ENCODE measurements at places on chromosomes 11 and 22.

DNA sequence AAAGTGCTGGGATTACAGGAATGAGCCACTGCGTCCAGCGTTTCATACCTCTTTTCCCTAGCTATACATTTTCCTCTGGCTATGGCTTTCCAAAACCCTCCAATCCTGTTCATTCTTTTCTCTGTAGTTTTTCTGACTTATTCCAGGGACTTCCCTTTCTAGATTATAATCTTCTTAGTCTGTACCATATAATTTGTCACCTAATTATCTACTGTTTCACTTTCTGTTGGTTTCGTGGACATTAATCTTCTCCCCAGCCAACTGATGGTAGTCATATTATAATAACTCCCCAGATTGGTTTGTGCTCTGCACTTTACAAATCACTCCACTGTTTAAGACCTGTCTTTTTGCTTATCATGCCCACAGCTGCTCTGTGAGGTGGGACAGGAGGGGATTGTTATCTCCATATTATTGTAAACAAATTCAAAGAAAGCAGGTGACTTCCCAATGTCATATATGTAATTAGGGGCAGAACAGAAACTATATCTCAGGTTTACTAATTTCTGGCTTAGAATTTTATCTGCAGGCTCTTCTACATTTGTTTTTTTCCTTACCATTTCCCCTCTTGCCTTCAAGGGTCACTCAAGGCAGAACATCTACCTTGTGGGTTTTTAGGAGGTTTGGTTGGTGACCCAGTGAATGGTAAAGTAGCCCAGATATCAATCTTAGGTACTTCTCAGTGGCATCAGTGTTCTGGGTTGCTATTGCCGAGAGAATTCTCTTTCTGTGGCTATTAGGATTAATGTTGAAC is 23.9 kb downstream of the STIM1 start:
- DNase-seq = no peak

- no peak for DNase-seq
Measured at GRCh38 chr22:47382164-47382890, 619.9 kb downstream of the TBC1D22A start.

GRCh38 chr11:2558397-2558796 is 113.6 kb downstream of the KCNQ1 start:
- DNase-seq = no peak

DNA sequence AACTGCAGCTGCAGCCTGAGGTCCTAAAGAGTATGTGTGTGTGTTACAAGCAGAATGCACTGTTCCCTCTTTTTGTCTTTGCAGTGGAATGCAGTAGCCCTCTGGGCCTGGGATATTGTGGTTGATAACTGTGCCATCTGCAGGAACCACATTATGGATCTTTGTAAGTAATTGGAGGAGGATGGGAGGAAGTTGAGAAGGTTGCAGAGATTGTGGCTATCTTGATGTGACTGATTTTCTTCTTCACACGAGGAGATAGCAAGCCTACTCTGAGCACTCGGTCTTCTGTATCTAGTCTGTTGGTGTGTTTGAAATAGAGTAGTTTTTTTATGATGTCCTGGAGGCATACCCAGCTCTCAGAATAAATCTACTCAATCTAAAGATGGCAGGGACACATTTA is 2.3 kb downstream of the RBX1 start:
- DNase-seq = no peak

DNA sequence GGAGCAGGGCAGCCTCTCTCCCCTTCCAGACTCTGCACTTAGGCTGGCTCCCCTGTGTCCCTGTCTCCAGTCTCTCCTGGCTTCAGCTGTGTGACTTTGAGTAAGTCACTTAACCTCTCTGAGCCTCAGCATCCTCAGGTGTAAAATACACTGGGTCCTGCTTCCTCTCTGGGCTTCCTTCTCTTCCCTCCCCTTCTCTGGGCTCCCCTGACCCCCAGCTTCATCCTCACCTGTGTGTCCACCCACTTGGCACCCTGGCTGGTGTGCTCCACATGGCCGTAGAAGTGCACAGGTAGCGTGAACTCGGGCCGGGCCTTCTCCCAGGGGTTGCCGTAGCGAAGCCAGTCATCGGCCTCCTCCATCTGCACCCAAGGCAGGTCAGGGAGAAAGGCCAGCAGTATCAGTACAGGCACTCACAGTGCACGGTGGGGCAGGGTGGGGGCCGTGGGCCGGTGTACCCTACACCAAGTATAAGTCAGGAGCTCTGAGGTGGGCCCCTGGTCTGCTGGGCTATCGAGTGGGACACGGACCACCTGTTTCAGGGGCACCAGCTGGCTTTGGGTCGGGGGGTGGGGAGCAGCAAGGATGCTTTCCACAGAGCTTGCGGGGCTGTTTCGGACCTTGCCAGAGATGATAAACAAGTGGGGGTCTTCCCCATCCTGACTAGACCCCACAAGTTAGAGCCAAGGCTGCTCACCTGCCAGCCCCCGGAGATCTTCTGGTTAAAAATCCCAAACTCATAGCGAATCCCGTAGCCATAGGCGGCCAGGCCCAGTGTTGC is 2.0 kb downstream of the PYGM start:
- no peak for DNase-seq

DNA sequence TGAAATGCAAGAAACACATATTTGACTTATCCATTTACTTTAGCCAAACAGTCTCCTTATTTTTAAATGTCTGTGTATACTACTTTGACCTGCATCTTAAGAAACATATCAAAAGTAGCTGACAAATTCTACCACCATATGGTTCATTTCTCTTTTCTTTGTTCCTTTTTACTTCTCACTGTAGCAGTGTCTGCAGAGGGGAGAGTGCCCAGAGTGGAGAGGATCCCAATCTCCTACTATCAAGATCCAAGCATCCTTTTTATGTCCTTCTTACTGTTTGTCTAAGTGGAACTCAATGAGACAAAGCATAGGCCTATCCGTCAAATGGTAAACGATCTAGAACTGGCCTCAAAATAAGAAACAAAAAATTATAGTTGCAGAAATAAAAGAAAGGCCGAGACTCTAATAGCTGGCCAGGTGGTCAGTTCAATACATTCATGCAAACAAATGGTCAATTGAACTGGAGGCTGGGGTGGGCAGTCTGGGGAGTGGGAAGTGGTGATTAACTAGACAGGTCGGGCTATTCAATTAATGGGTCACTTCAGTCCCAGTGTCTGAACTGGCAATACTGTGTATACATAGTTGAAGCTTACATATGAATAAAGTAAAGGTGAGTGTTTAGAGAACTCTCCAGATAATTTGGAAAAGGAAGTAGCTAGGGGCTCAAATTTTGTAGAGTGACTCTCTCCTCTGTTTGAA is 149.1 kb downstream of the MAML2 start:
- DNase-seq = no peak

- no peak for DNase-seq
Measured at GRCh38 chr11:125192183-125192582, 27.6 kb downstream of the PKNOX2 start.

DNA sequence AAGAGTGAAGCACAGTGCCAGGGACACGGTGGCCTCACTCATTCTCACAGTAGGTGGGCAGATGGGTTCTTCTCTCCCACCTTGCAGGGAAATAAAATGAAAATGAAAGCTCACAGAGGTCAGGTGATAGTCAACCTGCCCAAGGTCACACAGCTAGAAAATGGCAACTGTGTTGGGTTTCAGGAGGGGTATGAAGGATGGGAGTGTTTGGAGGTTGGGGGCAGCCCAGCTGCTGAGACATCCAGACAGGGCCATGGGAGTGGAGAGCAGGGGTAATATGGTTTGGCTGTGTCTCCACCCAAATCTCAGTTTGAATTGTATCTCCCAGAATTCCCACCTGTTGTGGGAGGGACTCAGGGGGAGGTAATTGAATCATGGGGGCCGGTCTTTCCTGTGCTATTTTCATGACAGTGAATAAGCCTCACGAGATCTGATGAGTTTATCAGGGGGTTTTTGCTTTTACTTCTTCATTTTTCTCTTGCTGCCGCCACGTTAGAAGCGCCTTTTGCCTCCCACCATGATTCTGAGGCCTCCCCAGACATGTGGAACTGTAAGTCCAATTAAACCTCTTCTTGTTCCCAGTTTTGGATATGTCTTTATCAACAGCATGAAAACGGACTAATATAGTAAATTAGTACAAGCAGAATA is 247.0 kb downstream of the TENM4 start:
- DNase-seq = no peak

- DNase-seq = no peak
Measured at GRCh38 chr11:124359566-124359965, 24.7 kb downstream of the OR8B2 start.

- DNase-seq = no peak
Measured at GRCh38 chr11:22543261-22543660, 82.4 kb downstream of the FANCF start.

All from cortex of kidney (tissue), 1 donor.